ENCODE measurements at places on chromosomes 2 and 18. TPM values are rescaled to one million over a fixed set of nuclear protein-coding genes. Genes with fewer than 3 reads are reported as not detected.

GRCh38 chr2:174738841-174739240 lies 25.4 kb downstream of the CHRNA1 start:
- DNase-seq: no peak

- peak; percentile 59 for DNase-seq
These were observed 16.3 kb upstream of the HPCAL1 start for GRCh38 chr2:10286216-10287037.

- peak; percentile 64 for DNase-seq
These were observed 112.4 kb downstream of the FEZ2 start for GRCh38 chr2:36485521-36485920.

DNA sequence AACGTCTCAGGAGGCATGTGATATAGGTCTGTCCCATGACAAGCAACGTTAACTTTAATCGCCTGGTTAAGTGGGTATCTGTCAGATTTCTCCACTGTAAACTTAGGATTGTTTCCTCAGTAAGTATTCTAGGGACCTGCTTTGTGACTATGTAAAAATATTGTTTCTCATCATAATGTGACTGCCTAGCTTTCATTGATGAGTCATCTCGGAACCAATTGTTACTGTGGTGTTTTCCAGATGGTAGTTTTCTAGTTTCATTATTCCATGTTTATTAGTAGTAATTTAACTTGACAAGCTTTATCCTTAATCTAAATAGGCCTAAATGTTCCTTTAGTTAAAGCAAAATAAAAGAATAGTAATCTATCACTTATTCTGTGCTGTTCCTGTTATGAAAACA lies 28.2 kb upstream of the GATA6 start:
- no peak for DNase-seq

GRCh38 chr2:148603562-148603920 lies 41.0 kb upstream of the EPC2 start:
- DNase-seq: no peak

DNA sequence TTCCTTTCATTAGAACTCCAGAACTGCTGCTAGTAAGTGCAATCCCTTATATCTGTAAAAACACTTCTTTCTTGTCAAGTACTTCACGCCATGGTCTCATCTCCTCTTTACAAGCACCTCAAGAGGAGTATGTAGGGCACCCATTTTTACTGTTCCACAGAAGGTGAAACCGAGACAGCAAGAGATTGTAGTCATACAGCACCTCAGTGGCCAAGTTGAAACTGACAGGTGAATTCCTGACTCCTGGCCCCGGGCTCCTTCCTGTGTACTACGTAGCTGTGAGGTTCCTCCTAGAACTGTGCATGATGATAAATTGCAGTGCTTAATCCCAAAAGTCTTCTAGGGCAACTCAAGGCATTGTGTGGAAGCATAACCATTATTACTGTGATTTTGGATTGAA lies 131.5 kb upstream of the MEIS1 start:
- DNase-seq: no peak

DNA sequence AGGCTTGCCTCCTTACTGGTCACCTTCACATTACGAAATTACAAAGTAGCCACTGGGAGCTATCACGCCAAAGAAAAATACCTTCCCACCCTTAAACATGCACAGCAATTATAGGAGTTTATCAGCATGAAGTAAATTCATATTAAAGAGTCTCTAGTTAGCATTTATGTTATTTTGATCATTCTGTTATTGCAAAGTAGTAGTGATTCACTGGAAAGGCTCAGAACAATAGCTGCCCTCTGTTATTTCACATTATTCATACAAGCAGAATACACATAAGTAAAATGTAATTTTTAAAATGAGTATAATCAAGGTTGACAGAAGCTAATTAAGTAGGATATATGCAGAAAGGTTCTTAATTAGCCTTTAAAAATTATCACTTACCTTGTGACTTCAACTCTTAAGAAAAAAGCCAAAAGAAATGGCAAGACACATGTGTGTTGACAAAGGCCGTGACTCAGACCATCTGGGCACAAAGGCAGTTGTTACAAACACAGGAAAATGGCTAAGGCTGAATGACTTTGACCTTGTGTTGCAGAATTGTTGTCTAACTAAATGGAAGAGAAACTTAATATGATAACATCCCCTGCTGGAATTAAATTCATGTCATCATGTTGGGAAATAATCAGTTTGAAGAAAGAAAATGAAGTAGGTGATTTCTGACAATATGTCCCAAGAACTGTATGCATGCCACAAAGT lies 108.3 kb downstream of the ARL6IP6 start:
- peak; percentile 2 for DNase-seq

GRCh38 chr2:143839456-143839855 lies 680.5 kb downstream of the ZEB2 start:
- DNase-seq: no peak

GRCh38 chr18:41789001-41789400 lies 166.0 kb upstream of the PIK3C3 start:
- no peak for DNase-seq

GRCh38 chr2:212392043-212392442 lies 146.6 kb downstream of the ERBB4 start:
- DNase-seq: no peak

GRCh38 chr2:188881434-188881833 lies 92.7 kb upstream of the COL3A1 start:
- no peak for DNase-seq

The ANKRD53 gene
- 0.69 TPM for polyA plus RNA-seq

The CNTNAP5 gene
- polyA plus RNA-seq: not detected

The INHBB gene
- polyA plus RNA-seq: 6.2 TPM

The ZNF516 gene
- polyA plus RNA-seq: 7.7 TPM

The GALNT14 gene
- polyA plus RNA-seq: 2.8 TPM

The UGT1A3 gene
- not detected for polyA plus RNA-seq

Data from lung (tissue), 17 donors.